ENCODE measurements at places on chromosomes 12 and 14.

DNA sequence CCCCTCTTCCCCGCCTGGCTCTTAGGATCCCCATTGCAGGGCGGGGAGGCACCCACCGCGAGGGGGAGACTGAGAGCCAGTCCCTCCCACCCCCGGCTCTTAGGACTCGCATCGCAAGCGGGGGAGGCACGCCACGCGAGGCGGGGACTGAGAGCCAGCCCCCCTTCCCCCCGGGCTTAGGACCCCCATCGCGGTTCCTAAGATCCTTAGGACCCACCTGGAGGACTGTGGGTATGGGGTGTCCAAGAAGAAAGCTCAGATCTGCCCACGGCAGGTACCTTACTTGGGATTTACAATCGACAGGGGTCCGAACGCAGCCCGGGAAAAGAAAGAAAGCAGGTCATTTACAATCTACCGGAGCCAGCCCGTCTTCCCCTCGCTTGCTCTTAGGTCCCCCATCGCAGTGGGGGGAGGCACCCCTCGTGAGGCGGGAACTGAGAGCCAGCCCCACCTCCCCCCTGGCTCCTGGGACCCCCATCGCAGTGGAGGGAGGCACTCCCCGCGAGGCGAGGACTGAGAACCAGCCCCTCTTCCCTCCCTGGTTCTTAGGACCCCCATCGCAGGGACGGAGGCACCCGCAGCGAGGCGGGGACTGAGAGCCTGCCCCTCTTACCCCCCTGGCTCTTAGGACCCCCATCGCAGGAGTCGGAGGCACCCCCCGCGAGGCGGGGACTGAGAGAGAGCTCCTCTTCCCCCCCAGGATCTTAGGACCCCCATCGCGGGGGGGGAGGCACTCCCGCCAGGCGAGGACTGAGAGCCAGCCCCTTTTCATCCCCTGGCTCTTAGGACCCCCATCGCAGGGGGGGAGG is 43.7 kb downstream of the DDX11 start:
- peak; percentile 79 for DNase-seq

GRCh38 chr14:53214384-53214783 is 61.3 kb upstream of the DDHD1 start:
- DNase-seq, result no peak

- no peak for DNase-seq
Measured at GRCh38 chr14:36478782-36479181, 41.2 kb downstream of the NKX2-1 start.

GRCh38 chr14:53295985-53296582 is 143.0 kb upstream of the DDHD1 start:
- DNase-seq, result no peak

DNA sequence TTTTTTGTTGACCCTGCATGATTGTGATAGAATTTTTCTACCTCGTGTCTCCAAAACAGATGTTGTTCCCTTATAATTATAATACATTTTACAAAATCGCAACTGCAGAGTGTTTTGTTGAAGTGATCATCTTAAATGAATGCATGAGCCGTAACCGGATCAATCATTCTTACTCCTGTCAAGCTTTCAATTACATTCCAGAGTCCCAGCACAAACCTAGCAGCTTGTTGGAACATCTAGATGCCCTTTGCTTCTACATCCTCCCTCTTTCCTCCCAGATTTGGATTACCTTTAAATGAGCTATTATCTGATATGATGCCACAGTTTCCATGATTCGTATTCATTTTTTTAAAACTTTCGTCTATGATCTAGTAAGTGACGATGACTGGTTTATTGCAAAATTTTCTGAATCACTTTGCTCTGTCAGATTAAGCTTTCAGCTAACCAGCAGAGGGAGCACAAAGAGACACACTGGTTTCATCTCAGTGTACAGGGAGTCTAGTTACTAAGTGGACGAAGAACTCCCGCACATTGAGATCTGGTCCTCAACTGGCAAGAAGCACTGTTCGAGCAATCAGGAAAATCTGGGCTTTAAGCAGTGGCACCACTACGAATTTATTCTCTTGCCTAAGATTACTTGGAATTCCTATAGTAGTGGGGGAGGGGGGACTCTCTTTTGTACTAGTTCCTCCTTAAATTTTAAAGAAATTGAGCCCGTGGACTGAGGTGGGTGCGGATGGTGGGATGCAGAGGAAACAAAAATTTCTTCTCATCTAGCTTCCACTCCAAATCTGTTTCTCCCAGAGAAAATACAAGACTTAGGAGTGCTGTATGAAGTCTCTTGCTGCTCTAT is 40.9 kb downstream of the TSHR start:
- DNase-seq, result no peak

DNA sequence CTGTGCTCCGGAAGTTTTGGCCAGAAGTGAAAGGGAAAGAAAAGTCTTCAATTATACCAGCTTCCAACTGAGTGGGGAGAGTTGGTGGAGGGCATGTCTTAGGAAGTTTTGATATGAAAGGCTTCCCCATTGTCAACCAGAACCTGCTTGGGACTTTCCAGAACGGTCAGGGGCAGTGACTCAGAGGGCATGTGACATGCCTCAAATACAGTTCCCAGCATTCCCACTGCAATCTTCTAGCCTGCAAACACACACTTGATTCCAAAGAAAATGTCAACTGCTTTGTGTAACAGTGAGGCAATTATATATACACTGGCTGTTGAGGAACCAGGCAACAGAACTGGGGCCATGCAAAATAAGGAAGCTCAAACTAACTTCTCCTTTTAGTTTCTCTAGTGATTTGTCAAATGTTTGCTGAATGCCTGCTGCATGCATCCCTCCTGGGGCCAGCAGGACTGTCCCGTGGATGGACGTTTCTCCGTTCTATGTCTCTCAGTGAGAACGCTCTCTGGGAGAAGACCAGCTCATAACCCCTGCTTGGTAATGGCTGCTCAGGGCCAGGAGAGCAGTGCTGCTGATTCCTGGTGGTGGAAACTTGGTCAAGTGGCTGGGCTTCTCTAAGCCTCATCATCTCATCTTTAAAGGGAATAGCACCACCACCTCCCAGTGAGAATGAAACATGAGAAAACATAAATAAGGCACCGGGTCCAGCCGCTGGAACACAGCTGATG is 18.3 kb downstream of the SLC25A47 start:
- no peak for DNase-seq

Data from activated T-cell treated with anti-CD3 and anti-CD28 coated beads, Interleukin-2, amount 50 U/mL, for 48 hours (primary cell).